Suppressor macrophage (primary cell): ENCODE measurements at places on chromosomes 1 and 21.

- DNase-seq, result no peak
Observed at GRCh38 chr1:12555411-12556367, 62.3 kb downstream of the DHRS3 start.

- DNase-seq, result peak; percentile 87
Observed at GRCh38 chr1:17059391-17060305, 5.8 kb upstream of the SDHB start.

DNA sequence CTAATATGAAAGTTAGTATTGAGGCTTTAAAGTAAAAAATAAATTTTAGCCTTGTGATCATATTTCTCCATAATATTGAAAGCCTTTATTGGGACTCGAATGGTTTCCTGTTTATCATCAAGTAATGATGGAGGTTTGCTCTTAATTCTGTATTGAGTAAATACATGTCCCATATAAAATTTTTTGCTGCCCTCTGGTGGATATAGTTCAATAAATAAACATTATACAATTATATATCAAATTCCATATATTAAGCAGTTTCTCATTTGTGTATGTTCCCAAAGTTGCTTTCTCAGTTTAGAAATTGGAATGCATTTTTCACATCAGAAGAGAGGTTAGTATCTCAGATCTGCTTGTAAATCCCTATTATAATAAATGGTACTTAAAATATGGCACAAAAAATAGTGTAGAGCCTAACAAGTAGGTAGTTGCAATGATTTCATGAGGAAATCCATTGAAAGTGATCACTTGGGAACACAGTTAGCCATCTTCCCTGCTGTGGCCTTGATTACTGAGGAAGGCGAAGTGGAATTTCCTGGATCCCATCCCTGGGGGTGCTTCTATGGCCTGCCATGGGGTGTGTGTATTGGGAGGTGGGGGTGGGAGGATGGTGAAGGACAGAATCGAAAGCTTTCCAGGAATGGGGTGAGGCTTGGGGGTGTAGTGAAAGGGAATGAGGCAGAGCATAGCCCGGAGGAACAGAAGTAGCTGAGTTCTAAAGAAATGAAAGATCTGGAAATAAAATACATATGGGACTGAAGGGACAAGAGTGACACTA, 84.1 kb upstream of the C21orf91 start:
- no peak for DNase-seq

DNA sequence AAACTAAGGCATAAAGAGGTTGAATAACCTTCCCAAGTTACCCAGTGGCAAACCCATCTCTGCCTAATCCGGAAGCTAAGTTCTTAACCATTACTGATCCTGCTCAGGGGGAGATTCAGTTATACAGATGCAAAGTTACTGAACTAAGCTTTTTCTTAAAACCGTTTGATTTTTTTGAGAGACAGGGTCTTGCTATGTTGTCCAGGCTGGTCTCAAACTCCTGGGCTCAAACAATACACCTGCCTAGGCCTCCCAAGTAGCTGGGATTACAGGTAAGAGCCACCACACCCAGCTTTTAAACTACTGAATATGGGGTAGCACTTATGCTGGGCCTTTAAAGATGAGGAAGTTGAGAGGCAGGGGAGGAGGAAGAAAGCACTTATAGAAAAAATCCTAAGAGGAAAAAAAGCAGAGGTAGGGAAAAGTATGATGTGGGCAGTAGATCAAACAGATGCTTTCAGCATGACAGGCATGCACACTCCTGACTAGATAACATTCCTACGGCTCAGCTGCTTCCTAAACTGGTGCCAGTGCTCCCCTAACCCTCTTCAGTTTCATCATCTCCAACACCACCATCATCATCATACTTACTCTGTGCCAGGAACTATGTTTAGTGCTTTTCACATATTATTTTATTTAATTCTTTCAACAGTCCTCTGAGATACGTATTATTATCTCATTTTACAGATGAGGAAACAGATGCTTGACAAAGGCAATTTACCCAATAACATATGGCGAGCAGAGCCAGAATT, 5.8 kb downstream of the PAFAH2 start:
- peak; percentile 15 for DNase-seq

DNA sequence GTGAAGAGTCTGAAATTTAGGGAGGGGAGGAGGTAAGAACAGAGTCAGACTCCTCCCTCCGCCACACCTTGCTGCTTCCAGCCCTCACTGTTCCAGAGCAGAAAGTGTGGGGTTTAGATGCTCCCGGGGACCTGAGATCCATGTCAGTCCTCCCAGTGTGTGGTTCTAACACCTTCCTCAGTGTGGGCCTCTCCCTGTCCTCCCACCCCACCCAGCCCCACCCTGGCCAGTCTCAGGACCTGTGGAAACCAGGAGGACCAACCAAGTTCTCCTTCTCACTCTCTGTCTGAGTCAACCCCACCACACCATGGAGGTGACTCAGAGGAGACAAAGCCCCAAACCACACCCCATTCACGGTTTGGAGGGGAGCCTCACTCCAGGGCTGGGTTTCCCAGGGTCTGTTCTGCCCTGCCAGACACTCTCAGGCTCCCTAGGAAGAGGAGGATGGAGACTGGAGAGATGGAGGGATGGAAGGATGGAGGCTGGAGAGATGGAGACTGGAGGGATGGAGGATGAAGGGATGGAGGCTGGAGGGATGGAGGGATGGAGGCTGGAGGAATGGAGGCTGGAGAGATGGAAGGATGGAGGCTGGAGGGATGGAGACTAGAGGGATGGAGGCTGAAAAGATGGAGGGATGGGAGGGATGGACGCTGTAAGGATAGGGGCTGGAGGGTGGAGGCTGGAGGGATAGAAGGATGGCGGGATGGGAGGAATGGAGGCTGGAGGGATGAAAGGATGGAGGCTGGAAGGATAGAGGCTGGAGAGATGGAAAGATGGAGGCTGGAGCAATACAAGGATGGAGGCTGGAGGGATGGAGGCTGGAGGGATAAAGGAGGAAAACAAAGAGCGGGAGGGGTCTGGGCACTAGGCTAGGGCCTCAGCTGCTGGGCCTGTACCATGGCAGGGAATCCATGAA, 100.9 kb upstream of the RUNX3 start:
- peak; percentile 62 for DNase-seq

DNA sequence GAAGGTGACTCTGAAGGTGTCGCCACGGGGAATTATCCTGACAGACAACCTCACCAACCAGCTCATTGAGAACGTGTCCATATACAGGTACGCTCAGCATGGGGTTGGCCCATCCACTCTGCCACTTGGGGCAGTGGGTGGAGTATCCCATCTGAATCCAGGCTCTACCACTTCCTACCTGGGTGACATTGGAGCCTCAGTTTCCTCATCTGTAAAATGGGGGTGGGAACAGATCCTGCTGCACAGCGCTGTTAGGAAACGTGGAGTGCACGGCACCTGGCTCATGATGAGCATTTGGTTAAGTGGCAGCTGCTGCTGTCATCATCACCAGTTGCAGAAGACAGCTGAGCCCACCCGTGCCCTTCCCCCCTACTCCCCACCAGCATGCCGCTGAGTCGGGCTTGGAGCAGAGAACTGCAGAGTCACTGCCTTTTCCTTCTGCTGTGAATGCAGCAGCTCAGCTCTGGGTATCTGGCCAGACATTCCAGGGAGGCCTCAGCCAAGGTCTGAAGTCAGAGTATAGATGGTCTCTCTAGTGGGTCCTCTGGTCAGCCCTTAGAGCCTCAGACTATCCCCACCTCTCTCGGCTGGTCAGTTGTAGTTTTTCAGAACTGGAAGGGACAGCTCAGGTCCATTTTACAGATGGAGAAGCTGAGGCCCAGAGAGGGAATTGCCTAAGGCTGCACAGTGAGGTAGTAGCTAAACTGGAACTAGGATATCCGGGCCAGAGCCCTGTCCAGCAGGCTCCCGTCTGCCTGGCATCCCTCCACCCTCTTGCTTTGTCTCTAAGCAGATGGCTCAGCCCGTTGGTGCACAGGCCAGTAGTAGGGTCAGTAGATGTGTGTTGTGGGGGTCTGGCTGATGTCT, 11.7 kb downstream of the LDLRAP1 start:
- no peak for DNase-seq

DNA sequence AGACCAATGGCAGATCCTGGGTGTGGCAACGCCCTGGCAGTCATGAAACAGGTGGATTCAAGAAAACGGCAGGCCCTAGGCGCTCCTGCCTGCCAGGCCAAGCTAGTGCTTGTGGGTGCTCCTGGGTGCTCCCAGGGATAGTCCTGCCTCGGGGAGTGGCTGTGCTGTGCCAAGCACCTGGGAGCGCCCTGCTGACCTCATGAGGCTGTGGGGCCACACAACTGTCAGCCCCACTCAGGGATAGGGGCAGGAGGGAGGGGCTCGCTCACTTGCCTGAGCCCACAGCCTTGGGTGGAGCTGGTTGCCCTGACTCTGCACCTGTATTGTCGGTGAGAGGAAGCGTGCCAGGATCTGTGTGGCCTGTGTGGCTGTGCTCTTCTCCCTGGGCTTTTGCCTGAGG, 9.4 kb downstream of the SNAP47 start:
- no peak for DNase-seq

- DNase-seq, result no peak
Observed at GRCh38 chr1:53448241-53448841, 10.9 kb upstream of the DMRTB1 start.

- no peak for DNase-seq
Observed at GRCh38 chr1:179550746-179551682, 24.7 kb downstream of the NPHS2 start.

- DNase-seq, result no peak
Observed at GRCh38 chr21:29360799-29361765, 62.4 kb downstream of the BACH1 start.

GRCh38 chr1:4010814-4011605, 110.9 kb upstream of the C1orf174 start:
- no peak for DNase-seq

DNA sequence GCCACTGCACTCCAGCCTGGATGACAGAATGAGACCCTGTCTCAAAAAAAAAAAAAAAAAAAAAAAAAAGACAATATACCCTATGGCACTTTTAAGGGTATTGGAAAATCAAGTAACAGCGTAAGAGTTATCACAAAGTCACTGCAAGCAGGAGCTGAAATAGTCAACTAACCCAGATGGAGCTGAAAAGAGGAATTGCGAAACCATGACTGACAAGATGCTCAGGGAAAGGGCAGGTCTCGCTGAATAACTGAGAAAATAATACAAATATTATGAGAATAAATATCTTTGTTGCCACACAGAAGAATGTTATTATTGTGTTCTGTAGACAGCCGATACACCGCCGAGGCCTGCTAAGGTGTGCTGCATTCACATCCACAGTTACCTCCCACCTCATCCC, 17.8 kb downstream of the HLCS start:
- DNase-seq, result no peak

- peak; percentile 61 for DNase-seq
Observed at GRCh38 chr1:159188375-159188788, 16.3 kb upstream of the ACKR1 start.

GRCh38 chr1:15033264-15033663, 120.3 kb upstream of the TMEM51 start:
- DNase-seq, result no peak

DNA sequence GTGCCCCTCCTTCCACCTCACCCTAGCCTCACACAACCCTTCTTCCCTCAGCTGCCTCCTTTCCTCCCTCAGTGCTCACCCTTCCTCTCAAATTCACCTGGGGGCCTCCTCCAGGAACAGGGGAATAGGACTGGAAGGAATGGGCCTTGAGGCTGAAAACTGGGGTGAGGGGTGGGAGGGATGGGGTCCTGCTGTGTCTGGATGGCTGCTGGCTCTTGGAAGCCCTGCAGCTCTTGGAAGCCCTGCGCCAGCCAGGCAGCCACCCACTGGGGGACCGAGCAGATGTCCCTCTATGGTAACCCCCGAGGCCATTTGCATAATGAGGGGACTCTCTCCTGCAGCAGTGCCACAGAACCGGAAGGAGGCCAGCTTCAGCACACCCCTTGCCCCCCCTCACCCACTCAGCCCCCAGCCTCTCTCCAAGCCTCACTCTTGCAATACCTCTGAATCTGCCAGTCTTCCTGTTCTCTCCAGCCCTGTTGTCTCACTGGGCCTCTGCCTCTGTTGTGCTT, 85.2 kb downstream of the KIRREL1 start:
- DNase-seq, result no peak

GRCh38 chr21:14084701-14085100, 126.1 kb downstream of the LIPI start:
- no peak for DNase-seq

DNA sequence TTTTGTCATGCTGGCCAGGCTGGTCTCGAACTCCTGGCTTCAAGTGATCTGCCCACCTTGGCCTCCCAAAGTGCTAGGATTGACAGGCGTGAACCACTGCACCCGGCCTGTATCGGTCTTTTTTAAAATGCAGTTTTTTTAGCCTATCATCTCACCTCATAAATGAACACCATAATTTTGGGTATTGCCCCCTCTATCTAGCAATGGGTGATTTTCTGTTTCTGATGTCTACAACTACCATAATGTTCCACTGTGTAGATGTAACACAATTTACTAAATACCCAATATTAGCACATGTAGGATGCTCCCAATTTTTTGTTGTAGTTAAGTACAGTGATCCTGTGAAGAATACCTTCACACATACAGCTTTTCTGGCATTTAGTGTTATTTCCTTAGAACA, 2.0 kb upstream of the CAMTA1 start:
- DNase-seq, result no peak

DNA sequence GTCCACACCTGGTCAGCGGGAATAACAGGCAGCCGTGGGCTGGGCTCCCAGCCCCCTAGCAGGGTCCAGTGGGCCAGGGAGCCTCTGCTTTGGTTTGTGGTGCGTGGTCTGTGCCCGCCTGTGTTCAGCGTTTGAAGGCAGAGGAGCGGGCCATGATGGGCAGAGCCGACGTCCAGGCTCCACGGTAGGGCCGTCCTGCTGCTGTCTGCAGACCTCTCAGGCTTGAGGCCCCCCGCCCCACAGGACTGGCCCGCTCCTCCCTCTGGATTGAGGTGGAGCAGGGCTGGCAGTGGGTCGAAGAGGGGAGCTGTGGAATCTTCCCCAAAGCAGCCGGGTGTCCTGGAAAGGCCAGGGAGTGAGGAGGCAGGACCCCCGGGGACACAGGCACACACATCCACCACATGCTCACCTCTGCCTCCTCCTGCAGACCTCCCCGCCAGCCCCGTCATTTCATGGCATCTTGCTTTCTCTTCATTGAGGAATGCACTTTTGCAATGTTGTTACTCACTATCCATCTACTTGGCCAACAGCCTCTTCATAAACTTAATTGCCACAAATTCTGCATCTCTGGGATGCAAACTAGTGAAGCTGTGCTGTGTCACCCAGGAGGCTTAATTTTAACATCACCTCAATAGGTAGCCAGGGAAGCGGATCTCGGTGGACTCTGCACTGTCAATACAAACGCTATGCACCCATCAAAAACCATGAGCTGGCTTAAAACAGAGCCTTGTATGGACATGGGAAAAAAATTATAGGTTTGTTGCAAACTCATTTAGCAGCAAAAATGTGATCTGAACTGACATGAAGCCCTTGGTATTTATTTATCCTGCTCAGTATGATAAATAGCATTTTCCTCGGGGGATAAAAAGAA, 85.9 kb downstream of the PDE9A start:
- no peak for DNase-seq
